ENCODE measurements at places on chromosomes 3 and 15.

DNA sequence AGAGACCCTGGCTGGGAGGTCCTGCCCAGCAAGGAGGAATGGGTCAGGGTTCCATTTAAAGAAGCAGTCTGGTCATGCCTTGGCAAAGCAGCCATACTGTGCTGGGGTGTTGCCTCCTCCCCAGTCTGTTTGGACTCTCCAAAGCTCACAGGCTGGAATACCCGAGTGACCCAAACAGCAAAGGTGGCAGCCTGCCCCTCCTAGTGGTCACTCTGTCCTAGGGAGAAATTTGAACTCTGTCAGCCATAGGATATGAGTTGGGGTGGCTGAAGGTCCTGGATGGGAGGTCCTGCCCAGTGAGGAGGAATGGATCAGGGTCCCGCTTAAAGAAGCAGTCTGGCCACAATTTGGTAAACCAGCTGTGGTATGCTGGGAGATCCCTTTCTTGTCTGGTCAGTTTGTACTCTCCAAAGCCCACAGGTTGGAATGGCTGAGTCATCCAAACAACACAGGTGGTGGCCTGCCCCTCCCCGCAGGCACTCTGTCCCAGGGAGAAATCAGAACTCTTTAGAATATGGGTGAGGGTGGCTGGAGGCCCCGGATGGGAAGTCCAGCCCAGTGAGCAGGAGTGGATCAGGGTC, 45.0 kb downstream of the CCR1 start:
- DNase-seq: no peak

- no peak for DNase-seq
These were observed 39.6 kb downstream of the C3orf38 start for GRCh38 chr3:88189361-88189810.

DNA sequence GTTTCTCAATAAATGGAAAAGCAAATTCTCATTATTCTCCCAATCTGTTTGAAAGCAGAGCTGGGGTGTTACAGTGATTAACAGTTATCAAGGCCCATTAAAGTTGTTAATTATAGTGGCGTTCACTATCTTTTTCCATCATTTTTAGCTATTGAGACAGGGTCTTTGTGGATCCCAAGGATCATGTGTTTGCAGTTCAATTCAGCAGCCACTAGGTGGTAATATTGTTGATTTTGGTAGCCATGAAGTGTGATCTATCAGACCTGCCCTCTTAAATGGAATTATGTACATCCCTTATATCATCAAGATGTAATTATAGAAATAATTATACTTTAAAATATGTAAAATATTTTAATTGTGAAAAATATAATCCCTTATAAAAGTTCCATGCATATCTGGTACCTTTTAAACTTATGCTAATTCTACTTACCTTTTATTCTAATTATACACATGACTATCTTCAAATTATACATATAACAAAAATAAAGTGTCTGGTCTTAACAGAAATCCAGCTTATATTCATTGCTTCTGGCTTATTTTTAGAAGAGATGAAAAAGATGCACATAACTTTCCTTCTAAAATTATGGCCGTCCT, 126.4 kb downstream of the GREM1 start:
- DNase-seq: no peak

GRCh38 chr15:101551696-101552591, 62.4 kb upstream of the PCSK6 start:
- no peak for DNase-seq

GRCh38 chr3:105686278-105686897, 182.4 kb downstream of the CBLB start:
- DNase-seq: no peak

- DNase-seq: no peak
These were observed 60.8 kb downstream of the RGMA start for GRCh38 chr15:93028111-93028631.

DNA sequence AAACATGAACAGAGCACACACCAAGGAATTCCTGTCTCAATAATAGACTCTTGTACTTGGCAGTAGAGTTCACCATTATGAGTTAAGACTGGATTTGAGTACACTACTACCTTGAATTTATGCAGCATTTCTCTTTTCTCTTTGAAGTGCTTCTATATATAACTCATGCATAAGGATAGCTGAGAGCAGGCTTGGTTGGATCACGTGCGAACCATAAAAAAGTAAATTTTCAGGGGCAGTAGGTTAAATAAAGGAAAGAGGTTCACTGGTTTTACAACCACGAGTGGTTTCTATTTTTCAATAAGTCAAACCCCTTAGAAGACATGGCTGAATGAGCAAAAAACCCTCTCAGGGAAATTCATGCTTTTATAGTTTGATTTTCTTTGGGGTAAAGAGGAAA, 28.6 kb upstream of the PDZRN3 start:
- no peak for DNase-seq

DNA sequence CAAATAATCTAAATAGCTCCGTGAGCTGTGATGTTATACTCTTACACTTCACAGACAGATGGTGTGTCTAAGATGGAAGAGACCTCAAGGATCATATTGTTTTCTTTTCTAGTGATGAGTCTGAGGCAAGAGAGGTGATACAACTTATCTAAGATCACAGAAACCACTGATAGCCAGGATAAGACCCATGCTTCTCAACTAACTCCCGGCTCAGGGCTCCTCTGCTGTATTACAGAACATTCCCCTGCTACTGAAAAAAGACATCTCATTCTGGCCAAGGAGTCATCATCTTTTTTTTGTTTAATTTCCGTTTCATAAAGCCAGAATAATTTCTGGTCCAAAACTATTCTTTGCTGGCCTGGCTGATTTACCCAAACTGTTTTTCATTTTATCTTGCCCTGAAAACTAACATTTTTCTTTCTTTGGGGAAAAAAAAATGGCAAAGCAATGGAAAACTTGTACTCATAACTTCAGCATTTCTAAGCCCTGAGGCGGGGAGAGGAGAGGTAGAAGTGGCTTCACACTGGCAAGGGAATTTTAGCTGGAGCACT, 46.9 kb upstream of the GAP43 start:
- DNase-seq: no peak

GRCh38 chr15:66290518-66290917, 2.9 kb upstream of the DIS3L start:
- DNase-seq: no peak

DNA sequence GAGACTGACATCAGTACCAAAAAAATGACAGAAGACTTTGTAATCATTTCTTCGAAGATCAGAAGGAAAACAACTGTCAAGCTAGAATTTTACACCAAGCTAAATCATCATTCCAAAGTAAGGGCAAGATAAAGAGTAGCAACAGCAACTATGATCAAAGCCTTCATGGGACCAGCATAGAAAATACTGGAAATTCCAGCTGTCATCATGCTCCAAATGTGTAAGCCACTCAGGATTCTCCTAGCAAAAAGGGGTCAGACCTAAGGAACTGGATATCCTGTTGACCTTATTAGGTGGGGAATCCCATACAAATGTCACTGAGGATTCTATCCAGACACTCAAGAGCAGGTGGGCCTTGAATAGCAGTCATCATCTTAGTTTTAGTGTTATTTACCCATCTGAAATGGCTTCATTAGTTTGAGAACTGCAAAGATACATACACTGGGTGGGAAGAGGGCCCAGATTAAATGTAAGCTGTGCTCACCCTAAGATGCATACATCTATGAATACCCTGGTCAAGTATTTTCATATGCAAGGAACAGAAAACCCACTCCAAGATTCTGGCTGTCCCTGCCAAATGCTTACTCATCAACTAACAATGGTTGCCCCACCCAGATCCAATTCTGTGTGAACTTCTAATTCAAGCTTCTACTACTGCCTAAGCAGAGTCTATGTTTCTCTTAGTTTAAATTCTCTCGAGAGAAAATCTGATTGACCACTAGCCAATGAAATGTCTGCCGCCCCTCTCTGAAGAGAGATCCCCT, 33.5 kb downstream of the CLDN18 start:
- no peak for DNase-seq

DNA sequence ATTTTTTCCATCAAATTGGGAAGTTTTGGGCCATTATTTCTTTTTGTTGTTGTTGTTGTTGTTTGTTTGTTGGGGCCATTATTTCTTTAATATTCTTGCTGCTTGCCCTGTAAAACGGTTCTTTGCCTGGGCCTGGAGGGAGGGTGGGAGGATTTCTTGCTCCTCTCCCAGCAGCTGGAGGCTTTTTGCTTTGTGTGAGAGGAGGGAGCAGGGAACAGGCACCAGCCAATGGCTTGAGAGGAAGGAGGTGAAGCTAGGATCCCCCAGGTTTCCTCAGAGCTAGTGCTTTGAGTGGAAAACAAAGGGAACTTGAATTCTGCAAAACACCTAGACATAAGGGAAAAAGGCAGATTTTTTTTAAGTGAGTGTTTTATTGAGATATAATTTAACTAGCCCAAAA, 61.2 kb upstream of the DNAJC19 start:
- no peak for DNase-seq

DNA sequence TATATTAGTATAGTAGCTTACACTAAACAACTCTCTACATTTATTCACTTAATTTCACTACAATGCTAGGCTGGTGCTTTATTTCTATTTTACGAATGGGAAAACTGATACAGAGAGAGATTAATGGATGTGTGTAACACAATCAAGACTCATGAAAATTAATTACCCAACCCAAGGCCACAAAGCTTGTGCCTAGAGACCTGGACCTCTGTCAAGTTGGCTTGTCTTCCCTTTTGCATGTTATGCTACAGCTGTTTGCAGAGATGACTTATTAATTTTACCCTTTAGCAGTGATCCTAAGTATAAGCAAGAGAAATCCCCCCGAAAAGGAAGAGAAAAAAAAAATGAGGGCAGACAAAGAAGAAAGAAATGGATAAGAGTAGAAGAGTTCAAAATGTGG, 162.5 kb downstream of the C3orf38 start:
- no peak for DNase-seq

GRCh38 chr3:168968609-168969008, 694.9 kb downstream of the MECOM start:
- no peak for DNase-seq

DNA sequence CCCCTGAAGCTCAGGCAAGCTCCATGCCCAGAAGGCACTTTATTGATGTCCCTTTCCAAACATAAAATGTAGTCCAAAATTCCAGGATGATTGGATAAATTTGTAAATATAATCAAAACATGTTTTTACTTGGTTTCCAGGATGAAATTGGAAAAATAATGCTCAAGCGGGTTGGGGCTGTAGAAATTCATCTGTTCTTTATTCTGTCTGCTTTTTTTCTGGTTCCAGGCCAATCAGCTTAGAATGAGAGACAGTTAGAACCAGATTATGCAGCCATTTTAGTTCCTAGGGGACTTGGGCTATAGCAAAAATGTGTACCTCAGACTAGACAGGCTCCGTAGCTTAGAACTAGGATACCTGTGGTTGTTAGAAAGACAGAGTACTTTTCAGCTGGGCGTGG, 450.8 kb downstream of the MCTP2 start:
- DNase-seq: no peak

GRCh38 chr15:100252779-100253417, 88.9 kb downstream of the ADAMTS17 start:
- no peak for DNase-seq

DNA sequence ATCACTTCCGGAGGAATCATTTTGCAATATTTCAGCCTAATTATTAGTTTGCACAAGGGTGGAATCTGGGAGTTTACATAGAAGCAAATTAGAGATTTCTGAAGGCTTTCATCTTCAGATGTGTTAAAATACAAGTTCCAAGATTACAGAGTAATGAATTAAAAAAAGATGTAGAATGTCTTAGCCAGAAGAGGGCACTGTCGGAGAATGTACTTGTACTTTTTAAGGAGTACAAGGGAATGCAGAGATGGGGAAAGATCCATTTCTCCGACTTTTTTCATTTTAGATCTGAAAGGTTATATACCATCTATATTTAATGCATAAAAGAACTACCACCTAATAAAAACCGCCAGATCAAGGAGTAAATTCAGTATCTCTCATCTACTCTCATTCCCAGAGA, 43.1 kb upstream of the WDR5B start:
- peak; percentile 28 for DNase-seq

DNA sequence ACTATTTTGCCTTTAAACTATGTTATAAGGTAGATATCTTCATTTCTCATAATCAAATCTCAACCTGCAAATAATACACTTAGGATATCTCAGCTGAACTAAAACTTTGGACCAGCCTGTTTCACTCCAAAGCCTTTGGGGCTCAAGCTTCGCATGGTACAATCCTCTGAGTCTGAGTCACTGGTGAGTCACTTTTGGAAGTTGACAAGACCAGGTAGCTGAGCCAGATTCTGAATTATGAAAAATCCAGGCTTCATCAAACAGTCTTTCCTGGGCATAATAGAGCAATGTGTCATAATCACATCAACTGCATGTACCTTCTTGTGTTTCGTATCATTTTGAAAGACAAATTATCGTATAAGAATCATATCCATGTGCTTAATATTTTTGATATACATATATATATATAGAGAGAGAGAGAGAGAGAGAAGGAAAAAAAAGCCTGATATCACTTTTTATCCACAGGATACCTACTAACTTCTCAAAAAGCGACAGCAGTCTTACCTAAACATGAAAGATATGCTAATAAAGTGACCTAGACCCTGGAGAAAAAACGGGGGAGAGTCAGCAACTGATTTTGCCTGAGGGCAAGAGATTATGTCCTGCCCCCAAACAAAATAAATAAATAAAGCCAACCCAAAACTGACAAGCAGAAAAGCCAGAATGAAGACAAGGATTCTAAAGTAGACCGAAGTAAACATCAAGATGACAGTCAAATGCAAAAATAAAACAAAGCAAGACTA, 263.9 kb upstream of the TGFBR2 start:
- DNase-seq: no peak

DNA sequence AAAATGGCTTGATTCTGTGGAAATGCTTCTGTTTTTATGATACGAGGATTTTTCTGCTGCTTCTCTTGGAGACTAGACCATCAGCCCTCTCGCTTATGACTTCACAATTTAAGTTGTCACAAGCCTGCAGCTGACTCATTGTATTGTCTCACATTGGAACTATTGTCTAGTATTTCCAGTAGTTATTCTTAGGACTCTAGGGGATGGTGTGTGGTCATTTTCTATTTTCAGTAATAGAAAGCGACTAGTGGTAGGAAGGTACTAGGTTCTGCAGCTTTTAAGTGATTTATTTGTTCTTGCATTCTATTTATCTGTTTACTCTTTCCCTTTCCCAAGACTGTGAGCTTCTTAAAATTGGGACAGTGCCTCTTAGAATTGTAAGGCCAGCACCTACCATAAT, 66.3 kb upstream of the CRTC3 start:
- no peak for DNase-seq

GRCh38 chr3:183161552-183162336, 790 bp downstream of the LAMP3 start:
- no peak for DNase-seq

GRCh38 chr3:46500656-46501635, 3.2 kb downstream of the RTP3 start:
- no peak for DNase-seq

DNA sequence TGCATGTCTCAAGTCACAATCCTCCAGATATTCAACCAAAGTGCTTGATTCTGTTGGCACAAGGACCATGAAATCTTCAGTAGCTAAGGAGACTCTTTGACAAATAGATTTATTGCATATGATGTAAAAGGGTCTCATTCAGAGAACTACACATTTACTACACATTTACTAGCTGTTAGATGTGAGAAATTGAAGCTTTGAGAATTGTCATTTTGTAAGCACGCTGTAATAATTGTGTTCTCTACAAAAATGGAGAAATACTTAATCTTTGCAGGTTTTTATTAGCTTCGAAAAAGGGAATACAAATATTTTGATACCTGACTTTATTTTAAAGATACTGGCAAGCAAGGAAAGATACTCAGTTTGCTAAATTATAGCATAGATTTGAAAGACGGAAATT, 70.2 kb upstream of the CHD2 start:
- DNase-seq: no peak

Data from LNCaP clone FGC (cell line).